Pulmonary artery endothelial cell (primary cell): ENCODE measurements at places on chromosomes 2 and 18. TPM values are rescaled to one million over a fixed set of nuclear protein-coding genes. Genes with fewer than 3 reads are reported as not detected.

Gene BMPR2
- total RNA-seq: 34.3 and 41.7 TPM in 2 replicates

Gene DNAH7
- total RNA-seq: 0.11 and 0.20 TPM in 2 replicates

Gene ARHGAP15
- total RNA-seq: not detected in 2 replicates

Gene TTC31
- 7.3 and 10.1 TPM in 2 replicates for total RNA-seq

Gene MRPL33
- 75.8 and 76.7 TPM in 2 replicates for total RNA-seq

DNA sequence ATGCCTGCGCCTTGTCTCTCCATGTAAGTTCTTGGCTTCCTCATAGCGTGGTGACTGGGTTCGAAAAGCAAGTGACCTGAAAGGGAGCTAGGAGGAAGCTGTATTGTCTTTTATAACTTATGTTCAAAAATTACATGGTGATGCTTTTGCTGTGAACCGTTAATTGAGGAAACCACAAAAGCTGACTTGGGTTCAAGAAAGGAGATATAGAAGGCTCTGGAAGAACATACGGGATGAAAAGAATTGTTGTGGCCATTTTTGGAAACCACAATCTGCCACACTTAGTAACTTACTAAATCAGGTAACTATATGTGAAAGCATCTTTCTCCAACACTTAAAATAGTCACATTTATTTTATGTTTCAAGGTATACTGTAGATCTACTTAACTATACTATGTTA lies 177.0 kb upstream of the RBMS1 start:
- DNase-seq: no peak

DNA sequence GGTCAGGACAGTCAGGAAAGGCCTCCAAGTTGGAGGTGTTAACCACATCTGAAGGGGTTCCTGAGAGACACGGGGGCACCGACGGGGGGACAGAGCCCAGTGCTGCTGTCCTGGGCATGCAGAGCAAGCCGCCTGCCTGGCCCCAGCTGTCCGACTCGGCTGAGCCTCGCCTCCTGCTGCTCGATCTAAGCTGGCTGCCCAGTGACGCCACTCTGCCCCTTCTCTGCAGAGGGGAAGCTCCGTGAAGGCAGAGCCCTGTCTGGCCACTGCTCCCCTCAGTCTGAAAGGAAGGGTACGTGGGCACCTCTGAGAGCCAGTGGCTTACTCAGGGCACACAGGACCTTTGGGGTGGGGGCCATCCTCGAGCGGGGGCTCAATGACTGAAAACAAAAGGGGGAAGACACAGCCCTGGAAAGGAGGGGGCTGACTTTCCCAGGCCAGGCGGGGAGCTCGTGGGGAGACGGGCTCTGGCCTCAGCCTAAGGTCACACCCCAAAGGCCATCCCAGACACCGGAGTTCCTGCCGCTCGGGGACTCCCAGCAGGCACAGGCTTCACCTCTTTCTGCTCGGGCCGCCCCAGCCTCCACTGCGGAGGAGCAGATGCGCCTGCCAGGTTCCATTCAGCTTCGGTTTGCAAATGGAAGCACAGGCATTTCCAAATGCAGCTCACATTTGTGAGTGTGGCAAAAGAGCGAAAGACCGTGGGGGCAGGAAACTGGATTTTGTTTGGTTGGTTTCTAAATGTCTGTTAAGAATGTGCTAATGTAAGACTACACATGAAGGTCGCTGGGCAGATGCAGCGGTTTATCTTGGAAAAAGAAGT lies 136.9 kb downstream of the HDAC4 start:
- DNase-seq: no peak

DNA sequence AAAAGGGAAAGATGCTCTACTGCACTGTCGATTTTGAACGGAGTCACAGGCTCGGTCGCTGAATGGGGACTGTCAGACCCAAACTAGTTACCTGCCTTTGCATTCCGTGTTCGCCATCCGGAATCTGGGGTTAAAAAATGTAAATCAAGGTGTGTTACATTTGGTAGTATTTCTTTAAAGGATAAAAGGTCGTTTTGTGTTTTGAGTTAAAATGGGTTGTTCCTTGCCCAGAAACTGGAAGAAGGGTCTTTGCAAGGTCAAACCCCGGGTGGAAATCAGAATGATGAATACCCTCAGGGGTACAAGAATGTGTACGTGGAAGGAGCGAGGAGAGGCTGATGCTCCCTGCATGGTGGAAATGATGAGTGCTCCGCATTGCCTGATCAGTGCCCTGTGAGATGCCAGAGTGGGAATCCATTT lies 1.0 kb downstream of the VSNL1 start:
- DNase-seq: no peak

DNA sequence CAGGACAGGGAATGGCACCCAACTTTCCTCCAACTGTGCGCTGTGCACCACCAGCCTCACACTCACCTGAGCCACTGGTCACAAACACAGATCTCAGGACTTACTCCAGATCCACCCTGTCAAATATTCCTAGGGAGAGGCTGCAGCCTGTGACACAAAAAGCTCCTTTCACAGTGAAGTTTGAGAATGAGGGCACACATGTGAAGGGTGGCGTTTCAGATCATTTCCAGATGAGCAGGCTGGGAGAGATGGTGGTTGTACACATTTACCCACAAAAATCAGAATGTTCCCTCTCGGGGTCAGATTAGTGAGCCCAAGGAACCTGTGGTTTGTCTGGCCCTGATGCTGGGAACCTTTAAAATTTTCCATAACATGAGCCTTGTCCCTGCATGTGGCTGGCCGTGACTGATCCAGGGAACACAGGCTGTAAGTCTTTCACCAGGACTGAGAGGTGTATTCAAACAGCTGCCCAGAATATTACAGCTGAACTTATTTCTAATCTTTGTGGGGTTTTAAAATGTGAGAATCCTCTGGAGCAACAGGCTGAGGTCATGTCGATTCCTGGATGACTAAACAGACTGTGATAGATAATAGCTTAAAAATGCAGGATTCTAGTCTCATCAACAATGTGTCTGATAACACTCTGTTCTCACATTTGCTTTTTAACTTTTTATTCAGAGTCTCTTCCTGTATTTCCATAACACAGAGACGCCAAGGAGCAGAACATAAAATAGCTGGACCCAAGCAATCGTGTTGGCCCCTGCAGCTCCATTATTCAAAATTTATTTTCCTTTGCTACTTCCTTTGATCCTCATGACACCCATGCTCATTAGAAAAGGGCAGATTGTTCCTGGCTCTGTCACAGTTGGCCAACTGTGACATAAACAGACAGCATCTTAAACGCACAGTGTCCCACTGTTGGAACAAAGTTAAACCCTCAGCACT lies 35.5 kb downstream of the IL1R2 start:
- DNase-seq: no peak

GRCh38 chr2:236687296-236687965 lies 117.8 kb downstream of the ACKR3 start:
- DNase-seq: no peak

DNA sequence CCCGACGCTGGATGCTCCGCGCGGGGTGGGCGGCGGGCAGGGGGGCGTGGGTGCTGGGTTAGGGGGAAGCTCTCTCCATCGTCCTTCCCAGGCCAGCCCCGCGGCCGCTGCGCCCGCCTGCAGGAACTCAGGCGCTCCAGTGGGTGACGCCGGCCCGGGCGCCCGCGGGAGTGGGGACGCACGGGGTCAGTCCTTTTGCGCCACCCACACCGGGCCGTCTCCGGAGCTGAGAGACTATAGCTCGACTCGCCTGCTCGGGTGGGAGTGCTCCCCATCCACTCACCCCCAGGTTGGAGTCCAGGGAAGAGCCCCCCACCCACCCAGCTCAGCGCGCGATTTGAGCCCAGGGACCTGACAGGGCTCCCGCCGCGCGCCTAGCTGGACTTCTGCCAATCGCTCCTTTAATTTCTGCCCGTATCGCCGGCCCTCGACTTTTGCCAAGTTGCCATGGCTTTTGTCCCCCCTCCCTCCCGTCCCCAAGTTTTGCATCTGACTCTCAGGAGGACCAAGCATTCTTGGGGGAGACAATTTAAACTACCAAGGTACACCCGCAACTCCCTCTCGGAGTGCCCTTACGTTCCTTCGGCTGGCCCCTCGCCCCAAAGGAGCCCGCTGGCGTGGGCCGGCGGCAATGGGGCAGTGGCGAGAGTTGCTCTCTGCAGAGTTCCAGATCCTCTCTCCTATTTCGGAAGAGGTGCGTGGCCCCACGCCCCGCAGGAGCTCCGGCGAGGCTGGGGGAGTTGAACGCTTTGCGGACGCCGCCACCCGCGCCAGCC lies 205.8 kb upstream of the SMAD2 start:
- DNase-seq: no peak

GRCh38 chr2:188551671-188552070 lies 260.0 kb downstream of the GULP1 start:
- DNase-seq: no peak

GRCh38 chr2:10412380-10412779 lies 35.7 kb downstream of the ODC1 start:
- DNase-seq: no peak

GRCh38 chr2:135762022-135762421 lies 20.4 kb downstream of the UBXN4 start:
- no peak for DNase-seq

DNA sequence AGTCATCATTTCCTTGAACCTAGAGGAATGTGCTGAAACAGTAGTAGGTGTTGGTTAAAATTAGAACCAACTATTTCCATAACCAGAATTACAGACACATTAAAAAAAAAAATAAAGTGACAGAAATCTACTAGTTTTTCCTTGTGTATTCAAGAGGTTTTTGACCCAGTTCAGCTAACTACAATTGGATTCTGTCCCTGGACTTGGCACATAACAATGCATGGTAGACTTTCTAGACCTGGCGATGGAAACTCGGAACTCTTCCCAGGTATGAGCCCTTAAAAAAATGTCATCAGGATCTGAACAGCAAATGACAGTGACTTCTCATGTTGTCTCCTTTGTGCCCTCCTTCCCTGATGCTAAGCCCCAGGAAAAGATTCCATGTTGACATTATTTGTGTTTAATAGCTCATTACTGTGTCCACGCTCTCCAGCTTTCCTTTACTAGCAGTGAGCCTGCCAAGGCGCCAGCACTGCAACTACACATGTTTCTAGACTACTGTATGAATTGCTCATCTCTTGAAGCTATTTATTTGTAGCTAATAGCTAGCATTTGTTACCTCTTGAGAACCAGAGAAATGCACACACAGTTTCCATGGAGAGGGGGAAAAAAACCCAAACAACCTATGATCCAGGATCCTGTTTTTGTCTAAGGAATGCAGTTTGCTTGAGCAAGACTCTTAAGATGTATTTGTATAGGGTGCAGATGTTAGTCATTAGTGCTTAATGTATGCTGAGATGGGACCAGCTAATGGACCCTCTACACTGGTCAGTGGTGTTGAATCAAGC lies 148.5 kb downstream of the FMNL2 start:
- DNase-seq: no peak

- DNase-seq: no peak
Observed at GRCh38 chr18:21110713-21111345, 784 bp downstream of the ROCK1 start.

- DNase-seq: no peak
Observed at GRCh38 chr2:120421126-120421829, 75.3 kb downstream of the INHBB start.

DNA sequence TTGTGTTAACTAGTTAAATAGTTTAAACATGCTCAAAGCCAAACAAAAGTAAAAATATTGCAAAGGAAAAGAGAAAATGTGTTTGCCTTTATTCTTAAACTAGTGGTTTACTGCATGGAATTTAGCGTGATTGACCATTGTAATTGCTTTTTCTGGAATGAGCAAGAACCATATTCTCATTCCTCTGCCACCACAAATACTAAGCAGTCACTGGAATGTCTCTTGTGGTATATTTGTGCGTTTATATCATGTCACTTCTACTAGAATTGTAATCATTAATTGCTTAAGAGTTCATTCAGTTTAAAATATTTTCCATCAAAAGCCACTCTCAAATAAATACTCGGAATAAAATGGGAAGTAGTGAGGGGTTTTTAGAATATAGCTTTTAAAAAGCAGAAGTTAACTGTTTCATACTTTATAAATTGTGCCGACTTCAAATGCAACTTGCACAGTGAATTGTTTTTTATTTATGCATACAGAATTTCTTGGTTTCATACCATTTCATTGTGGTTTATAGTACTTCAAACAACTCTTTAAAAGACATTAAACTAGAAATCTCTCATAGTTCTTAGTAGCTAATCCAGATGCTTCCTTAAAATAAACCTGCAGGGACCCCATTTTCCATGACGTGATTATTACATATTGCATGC lies 288.1 kb downstream of the EPHA4 start:
- DNase-seq: no peak

DNA sequence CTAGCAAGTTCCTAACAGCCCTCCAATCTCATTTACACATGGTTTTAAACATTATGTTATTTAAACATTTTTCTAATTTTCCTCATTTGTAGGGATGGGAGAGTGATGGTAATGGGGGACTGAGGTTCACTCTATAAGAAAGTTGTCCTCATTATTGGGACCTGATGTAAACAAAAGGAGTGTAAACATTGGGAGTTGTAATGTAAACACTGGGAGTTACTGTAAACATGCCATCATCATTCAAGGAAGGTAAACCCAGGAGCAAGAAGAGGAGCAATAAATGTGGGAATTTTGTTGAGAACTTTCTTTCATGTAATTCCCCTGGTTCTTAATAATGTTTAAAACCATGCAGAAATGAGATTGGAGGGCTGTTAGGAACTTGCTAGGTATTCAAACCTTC lies 17.8 kb downstream of the RFTN2 start:
- no peak for DNase-seq

DNA sequence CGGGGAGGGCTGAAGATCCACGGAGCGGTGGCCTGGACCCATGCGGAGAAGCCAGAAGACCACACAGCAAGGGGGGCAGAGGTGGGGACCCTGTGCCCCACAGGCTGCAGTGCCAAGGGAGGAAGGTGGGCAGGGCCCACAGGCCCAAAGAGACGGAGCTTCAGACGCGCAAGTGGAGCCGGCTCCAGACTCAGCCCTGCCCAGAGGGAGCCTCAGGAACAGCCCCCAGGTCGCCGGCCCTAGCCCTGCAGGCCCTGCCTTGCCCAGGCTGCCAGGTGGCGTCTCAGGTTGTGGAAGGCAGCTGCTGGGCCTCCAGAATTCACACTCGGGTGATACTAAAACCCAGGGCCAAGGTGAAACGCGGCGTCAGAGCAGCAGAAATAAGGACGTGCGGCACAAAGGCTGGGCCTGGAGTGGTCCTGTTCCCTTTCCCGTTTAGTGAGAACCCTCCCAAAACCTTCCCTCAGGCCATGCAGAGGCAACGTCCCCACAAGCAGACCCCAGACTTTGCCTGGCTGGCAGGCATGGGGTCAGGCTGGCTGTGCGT lies 36.8 kb downstream of the SLC66A2 start:
- no peak for DNase-seq
